ENCODE measurements at places on chromosomes 2 and 18.

DNA sequence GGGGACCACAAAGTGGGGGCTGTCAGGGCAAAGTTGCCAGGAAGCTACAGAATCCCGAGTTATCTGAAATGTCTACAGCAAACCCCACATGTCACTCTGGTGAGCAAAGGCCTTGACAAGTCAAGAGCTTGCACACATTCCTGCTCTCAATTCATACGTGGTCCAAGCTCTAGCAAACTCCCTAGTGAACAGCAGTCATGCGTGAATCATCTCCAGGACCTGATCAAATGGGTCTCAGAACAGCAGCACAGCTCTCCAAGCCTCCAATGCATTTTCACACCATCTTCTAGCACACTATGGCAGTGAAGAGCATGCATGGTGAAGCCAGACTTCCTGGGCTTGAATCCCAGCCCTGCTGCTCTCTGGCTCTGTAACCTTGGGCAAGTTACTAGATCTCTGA, 68.5 kb downstream of the MYO5B start:
- DNase-seq, result peak; percentile 28

DNA sequence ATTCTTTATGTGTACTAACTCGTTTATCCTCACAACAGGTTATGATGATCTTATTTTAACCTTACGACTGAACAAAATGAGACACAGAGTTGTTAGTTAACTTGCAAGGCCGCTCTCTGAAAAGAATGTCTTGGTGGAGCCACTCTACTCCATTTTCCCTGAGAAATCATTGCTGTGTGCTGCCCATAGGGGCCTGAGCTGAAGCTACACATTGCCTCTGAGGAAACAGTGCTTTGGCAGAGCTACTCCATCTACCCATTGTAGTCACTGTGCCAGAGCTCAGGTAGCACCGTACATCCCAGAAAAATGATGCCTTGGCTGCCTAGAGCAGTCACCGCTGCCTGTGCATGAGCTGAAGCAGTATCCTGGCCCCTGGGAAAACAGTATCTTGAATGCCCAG, 61.6 kb downstream of the GULP1 start:
- no peak for DNase-seq

DNA sequence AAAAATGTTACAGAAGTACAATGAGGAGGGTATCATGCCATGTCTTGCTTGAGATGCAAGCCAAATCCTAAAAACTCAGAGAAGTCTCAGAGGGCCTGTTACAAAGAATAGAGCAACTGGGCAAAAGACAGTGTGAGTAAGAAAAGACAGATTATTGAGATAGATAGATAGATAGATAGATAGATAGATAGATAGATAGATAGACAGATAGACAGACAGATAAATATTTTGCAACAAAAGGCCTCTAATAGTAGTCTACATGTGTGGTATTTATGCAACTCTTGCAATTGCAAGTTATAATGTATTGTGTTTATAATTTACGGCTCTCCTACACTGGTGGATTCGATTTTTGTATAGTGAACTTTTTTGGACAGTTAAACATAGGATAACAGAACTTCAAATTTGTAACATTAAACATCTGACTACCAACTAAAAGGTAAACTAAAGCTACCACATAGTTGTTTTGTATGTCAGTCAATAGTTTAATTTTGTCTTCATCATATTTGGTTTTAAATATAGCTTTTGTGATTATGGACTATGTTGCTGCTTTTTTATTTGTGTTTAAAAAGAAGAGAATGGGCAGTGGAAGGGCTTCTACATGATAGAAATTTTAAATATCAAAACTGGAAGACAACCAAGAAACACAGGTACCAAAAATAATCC, 740.7 kb upstream of the LRRTM4 start:
- no peak for DNase-seq

GRCh38 chr2:23489471-23490322, 104.7 kb downstream of the KLHL29 start:
- peak; percentile 28 for DNase-seq

DNA sequence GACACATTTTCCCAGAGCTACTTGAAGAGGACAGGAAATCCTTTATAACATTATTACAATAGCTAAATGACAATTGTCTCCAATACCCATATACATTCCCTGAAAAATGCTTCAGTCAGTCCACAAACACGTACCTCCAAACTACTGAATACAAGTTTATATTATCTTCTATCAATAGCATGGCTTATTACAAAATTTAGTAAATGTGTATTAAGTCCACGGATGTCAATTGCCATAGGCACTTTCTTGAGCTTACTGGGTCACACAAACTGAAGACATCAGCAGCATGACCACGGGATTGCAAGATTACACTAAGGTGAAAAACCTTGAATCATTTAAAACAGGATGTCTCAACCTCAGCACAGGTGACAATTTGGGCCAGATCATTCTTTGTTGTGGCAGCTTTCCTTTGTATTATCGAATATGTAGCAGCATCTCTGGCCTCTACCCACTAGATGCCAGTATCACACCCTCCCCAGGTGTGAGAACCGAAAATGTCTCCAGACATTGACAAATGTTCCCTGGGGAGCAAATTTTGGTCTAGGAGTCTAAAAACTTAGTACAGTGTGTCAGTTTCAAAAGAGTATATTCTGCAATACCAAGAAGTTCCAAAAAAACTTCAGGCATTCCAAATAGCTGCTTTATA, 1.4 kb downstream of the MBD2 start:
- peak; percentile 37 for DNase-seq

DNA sequence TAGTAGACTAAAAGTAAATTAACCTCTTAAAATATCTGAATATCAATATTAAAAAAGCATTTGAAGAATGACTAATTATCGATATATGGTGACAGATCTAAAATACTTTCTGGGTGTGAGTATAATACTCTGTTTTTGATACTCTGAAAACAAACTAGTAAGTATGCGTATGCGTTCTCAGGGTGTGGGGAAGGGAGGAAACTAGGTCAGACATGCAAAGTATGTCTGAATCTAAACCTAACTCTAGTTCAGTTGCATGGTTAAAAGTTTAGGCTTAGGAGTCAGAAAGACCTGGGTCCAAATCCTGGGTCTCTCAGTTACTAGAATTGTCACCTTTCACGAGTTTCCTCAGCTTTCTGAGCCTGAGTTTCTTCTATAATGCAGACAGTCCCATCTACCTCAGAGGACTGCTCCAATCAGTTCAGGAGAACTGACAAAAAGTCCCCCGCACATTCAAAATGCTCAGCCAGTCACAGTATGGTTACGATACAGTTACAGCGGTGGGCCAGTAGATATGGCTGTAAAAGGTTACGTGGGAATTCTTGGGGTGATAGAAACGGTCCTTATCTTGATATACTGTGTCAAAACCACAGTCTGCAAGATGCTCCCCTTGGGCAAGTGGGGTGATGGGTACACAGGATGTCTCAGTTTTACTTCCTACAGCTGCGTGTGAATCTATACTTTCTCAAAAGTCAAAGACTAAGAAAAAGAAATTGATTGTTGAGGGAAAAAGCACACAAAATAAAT, 29.2 kb downstream of the UNC50 start:
- no peak for DNase-seq

- DNase-seq, result no peak
These were observed 27.0 kb upstream of the FAM124B start for GRCh38 chr2:224428787-224429440.

GRCh38 chr18:70491734-70492348, 203.0 kb downstream of the SOCS6 start:
- DNase-seq, result peak; percentile 91

DNA sequence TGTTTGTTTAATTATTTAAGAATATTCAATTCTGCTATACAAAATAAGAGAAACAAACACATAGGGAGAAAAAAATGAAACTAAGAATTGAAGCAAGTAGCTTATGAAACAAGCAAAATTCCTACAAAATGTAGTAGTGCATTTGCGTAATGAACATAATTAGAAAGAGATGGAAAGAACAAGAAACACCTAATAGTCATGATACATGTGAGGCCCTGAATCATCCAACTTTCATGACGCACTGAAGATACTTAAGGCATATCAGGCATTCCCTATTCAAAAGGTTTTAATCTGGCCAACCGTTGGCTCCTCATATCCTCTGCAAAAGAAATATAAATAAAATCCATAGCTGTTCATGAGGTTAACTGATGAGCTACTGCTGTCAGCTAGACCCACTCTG, 14.5 kb upstream of the NAB1 start:
- DNase-seq, result no peak

- no peak for DNase-seq
These were observed 226.2 kb upstream of the RAB6C start for GRCh38 chr2:129753261-129753660.

DNA sequence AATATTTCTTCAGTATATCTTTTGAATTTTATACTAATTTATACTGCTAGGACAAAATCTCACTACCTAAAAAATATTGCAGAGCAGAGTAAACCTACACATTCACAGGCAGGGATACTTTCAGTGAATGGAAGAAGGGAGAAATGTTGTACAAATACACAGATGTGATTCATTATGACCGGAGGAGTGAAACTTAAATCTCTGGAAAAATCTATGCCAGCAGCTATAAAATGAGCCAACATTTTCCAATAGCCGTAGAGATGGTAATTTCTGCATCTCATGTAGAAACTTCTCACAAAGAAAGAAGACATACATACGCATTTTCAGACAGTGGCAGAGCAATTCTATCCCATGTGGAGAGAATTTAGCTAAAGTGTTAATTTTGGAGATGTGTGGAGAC, 54.8 kb downstream of the KCNS3 start:
- DNase-seq, result no peak

DNA sequence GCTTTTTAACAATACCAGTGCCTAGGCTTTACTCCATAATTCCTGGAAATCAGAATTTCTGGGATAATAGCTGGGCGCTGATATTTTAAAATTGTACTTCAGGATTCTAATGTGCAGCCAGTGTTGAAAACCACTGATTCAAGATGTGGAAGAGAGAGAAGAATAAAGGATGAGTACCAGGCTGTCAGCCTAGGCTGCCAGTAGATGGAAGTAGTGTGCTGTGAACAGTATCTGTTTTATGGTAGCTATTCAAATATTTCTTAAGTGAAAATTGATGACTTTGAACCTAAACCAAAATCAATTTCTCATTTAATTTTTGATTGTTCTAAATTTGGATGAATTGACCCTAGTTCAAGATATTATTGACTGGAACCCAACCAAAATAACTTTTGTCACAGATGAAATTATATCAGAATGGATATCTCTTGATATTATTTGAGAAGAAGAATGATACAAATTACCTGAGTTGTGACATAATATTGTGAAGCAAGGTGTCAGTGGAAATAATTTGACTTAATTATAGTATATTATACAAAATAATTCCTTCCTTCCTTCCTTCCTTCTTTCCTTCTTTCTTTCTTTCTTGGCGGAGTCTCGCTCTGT, 88.0 kb downstream of the COMMD1 start:
- peak; percentile 71 for DNase-seq

- DNase-seq, result no peak
These were observed 73.1 kb downstream of the HDAC4 start for GRCh38 chr2:239327536-239328350.

GRCh38 chr2:28447086-28447485, 48.8 kb upstream of the PLB1 start:
- DNase-seq, result no peak

DNA sequence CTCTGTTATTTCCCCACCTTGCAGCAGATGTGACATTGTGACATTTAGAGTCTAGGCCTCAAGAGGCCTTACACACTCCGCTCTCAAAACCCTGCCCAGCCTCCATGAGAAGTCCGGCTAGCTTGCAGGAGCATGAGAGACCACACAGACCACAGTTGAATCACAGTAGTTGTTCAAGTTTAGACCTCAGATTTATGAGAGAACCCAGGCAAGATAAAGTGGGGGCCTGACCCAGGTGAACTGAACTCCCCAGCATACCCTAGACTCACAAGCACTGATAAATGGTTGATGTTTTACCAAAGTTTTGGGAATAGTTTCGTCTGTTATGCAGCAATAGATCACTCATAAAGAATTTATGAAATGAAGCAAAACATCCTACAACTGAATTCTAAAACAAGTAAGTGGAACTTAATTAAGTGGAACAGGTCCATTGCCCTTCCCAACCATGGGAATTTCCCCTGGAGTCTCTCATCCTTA, 4.7 kb upstream of the STAT1 start:
- DNase-seq, result no peak

GRCh38 chr2:201904538-201905420, 98.4 kb downstream of the CDK15 start:
- DNase-seq, result no peak

GRCh38 chr18:55546851-55547704, 40.9 kb downstream of the TCF4 start:
- peak; percentile 77 for DNase-seq

DNA sequence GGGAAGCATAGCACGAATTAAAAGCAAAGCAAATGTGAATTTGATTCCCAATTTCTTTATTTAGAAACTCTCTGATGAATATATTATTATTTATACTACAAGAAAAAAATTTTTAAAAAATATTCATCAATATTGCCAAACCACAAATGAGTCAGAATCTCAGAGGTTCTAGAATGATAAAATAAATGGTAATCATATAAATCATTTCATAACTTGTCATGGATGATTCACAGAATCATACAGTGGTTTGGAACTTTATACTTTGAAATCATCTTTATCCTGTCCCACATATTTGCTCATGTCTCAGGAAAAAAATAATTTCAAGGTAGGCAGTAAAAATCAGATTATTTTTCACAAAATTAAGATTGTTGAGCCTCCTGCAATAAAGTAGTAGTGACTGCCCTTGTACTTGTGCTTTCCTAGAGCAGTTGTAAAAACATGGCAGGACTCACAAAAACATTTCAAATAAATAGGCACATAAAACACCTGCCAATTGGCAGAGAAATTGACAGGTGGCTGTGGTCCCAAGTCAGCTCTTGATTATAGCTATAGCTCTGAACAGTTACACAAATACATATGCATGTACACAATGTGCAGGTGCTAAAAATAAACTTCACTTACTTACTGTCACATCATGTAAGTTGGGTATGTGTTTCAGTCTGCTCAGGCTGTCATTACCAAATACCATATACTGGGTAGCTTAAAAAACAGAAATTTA, 273.9 kb upstream of the SESTD1 start:
- no peak for DNase-seq

GRCh38 chr18:7764405-7764804, 197.3 kb downstream of the PTPRM start:
- DNase-seq, result no peak

- DNase-seq, result no peak
These were observed 182.8 kb upstream of the PGAP1 start for GRCh38 chr2:197109326-197109725.

DNA sequence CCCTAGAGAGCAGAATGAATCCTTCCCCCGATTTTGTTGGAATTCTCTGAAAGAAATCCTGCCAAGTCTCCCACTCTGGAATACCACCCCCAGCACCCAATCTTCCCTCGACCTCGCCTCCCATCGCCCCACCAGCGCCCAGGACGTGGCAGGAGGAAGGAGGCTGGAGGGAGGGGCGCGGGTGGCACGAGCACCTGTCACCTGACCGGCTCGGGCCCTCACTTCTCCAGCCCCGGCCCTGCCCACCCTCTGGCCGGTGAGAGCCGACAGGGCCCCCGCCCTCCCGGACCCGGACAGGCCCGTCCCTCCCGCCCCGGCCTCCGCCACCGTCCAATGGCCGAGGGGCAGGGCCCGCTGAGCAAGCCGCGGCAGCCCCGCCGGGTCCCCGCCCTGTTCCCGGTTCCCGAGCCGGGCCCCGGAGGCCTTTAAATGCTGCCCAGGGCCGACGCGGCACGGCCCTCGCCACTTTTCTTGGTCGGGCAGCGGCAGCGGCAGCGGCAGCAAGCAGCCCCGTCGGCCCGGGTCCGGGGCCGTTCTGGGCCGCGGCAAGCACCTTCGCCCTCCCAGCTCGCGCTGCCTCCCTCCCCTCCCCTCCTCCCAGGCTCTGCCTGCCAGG, at the start of gene LGALSL:
LGALSL (plus strand) TSS at position 393 of the 616 bp plus-strand sequence. CDS start 384 bp downstream, outside the sequence.
- DNase-seq, result peak; percentile 39
